Large intestine (tissue), 12 donors: ENCODE measurements at places on chromosomes 13 and 19.

GRCh38 chr19:1765904-1766799, 12.8 kb downstream of the ONECUT3 start:
- no peak for DNase-seq

DNA sequence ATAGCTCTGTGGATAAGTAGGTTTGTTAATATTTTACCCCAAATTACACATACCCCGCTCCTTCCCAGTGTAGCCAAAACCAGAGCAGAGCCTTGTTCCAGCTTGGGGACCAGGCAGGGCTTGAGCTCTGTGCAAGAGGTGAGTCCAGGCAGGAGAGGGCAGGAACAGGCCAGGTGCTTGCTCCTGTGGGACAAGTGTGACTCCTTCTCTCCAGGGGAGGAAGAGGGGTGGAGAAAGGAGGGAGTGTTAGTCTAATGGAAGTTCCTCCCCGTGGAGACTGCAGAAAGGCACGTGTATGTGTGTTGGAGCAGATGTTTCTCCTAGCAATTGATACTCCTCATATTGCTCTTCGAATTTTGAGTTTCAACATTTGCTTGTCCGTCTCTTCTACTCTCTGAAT, 201.0 kb downstream of the FGF9 start:
- DNase-seq: peak; percentile 26

DNA sequence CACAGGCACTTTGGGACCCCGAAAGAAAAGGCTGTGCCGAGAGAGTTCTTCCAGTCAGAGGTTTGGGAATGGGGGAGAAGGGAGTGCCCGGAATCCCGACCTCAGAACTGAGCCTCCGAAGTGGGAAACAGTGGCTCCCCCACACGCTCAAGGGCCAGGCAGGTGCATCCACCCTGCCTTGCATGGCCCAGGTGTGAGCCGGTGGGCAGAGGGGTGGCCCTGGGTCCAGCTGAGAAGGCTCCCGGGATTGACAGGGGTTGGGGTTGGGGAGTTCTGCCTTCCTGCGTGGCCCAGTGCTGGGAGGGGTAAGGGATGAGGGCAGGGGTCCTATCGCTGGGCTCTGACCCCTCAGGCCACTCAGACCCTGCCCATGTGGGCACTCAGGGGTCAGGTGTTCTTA, 163.5 kb upstream of the TUBA3C start:
- DNase-seq: no peak

- DNase-seq: no peak
These were observed 302.5 kb downstream of the ZNF536 start for GRCh38 chr19:30674656-30675055.

DNA sequence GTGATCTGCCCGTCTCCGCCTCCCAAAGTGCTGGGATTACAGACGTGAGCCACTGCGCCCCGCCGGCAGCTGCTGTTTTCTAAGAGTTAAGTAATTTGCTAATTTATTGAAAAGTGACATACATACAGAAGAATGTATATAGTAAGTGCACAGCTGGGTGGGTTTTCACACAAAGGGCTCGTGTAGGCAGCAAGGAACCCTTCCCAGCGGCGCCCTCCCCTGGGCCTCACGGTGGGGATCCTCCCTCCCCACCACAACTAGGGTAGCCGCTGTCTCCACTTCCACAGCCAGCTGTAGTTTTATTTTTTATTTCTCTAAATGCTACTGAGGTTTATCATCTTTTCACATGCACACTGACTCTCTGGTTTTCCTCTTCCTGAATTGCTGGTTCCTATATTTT, 64.9 kb downstream of the CRYL1 start:
- no peak for DNase-seq

DNA sequence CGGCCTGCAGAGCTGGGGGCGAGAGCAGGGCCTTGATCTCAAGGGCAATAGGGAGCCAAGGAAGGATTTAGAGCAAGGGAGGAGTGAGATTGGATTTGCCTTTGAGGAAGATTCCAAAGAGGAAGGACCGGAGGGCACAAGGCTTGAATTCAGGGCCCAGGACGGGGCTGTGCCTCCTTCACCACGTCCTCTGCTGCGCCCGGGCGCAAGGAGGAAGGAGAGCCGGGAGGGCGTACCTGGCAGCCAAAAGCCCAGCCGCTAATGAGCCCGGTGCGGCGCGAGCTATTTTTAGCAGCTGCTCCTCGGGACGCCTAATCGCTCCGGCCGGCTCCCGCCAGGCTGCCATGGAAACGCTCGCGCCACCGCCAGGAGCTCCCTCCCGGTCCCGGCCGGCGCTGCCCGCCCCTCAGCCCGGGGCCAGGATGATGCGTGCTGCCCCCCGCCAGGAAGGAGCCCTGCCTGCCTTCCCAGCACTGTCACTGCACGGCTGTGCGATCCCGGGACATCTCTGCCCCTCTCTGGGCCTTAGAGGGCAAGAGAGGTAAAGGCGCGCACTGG, 31.3 kb downstream of the TINCR start:
- DNase-seq: peak; percentile 34
